ENCODE measurements at places on chromosomes 2 and 18. TPM values are rescaled to one million over a fixed set of nuclear protein-coding genes. Genes with fewer than 3 reads are reported as not detected.

Gene MGAT4A
- total RNA-seq, result not detected

DNA sequence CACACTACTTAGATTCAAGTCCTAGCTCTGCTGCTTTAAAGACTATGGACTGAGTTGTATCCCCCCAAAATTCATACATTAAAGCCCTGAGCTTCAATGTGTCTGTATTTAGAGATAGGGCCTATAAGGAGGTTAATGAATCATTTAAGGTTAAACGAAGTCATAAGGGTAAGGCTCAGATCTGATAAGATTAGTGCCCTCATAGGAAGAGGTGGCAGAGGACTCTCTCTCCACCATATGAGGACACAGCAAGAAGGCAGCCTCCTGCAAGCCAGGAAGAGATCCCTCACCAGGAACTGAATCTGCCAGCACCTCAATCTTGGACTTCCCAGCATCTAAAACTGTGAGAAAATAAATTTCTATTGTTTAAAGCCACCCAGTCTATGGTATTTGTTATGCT, 3.1 kb upstream of the CYTIP start:
- no peaks in the 10 kb centered on the region for H3K36me3 ChIP-seq
- no peak for DNase-seq
- H3K4me3 ChIP-seq, result no peak overlapping the region
- H3K27ac ChIP-seq, result no peak overlapping the region
- no peaks in the 10 kb centered on the region for H3K4me1 ChIP-seq

Gene BIN1
- total RNA-seq, result 76.5 TPM

DNA sequence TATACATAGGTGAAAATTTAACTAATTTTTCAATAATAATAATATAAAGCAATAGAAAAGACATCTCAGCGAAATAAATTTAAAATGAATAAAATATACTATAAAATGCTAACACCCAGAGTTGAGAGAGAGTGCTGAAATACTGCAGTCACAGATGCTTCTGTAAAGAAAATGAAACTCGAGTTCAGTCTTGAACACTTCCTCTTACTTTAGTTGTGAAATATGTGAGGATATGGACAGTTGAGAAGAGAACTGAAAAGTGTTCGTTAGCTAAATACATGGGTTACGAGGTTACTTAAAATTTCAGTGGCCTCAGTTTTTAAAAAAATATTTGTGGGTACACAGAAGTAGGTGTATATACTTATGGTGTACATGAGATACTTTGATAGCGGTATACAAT, 106.8 kb downstream of the DNAH7 start:
- no peak for DNase-seq
- H3K27me3 ChIP-seq, result no peaks in the 10 kb centered on the region
- H3K36me3 ChIP-seq, result no peaks in the 10 kb centered on the region
- no peak overlapping the region for H3K4me3 ChIP-seq

Gene MERTK
- not detected for total RNA-seq

GRCh38 chr2:137179542-137179941, 414.2 kb downstream of the THSD7B start:
- H3K4me3 ChIP-seq, result no peak overlapping the region
- no peaks in the 10 kb centered on the region for H3K36me3 ChIP-seq
- DNase-seq, result no peak
- H3K27me3 ChIP-seq, result no peaks in the 10 kb centered on the region
- H3K27ac ChIP-seq, result no peak overlapping the region

Gene PIKFYVE
- 27.3 TPM for total RNA-seq

DNA sequence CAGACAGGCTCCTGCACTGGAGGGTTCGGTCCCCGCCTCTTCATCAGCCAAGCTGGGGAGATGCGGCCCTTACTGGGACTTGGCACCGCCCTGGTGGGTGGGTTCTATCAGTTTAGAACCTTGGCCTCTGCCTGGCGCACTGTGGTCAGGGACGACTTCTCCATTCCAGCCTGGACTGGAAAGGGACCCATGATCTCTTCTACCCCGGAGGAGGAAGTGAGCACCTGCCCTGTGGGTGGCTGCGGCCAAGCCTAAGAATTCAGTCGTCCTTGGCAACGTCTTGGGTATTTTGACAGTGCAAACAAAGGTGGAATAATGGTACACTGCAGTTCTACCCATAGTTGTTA, 106.9 kb upstream of the CD302 start:
- no peak overlapping the region for H3K4me3 ChIP-seq
- H3K27ac ChIP-seq, result no peak overlapping the region
